T1000 (cell line): ENCODE measurements at places on chromosomes 4 and X.

DNA sequence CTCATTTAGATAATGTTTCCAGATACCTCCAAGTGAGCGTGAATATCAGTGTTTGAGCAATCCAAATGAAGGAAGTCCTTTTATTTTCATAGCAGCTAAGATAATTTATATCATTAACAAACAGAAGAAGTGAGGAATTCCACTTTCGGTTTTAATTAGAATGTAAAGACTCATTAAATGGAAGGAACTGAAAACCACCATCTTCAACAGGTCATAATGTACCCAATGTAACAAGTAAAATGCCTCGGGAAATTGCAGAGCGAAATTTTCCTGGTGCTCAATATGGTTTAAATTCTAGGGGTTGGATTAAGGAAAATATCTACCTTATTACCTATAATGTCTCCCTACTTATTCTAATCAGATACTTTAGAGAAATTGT lies 33.9 kb upstream of the SLC9A7 start:
- no peak for DNase-seq

DNA sequence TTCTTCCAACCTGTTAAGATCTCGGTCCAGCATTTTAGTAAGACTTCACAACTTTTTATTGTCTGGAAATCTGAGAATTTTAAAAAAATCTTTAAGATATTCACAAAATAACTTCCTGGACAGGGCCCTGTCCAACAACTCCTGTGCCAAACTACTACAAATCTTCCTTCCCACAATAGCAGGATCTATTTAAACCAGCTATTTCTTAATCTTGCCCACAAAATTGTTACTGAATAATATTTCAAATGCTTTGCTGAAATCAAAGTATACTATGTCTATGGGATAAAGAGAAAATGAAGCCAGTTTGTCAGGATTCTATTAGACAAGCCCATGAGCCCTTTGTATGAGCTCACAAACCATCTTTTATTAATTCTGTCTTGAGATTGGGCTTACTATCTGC lies 104.1 kb upstream of the DDIT4L start:
- no peak for DNase-seq

DNA sequence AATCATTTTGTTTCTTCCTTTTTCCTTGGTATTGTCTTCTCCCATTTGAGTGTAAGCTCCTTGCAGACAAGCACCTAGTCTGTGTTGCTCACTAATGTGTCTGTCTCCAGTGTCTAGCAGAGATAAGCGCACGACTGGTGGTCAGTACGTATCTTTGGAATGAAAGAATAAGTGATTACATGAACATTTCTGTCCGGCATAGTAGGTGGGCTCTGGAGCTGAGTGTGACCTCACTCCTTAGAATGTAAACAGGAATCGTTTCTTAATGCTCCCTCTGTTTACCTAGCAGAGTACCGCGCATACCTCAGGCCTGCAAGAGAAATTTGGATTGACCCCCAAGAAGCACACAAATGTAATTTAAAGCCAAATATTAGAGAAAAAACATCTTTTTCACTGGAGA lies 235.4 kb downstream of the MAML3 start:
- no peak for DNase-seq

DNA sequence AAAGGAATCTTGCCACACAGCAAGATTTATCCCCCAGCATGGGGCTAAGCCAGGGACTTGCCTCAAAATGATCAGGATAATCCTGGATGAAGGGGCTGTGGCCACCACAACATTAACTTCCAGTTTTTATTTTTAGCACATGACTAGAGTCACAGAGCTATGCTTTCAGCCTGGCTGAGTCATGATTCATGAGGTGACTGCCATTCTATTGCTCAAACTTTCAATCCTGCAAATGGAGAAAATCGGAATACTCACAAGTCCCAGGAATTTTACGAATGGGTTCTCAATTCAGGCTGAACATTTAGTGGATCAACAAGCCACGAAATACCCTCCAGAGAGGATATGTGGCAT lies 70.7 kb upstream of the HPGD start:
- DNase-seq = no peak

DNA sequence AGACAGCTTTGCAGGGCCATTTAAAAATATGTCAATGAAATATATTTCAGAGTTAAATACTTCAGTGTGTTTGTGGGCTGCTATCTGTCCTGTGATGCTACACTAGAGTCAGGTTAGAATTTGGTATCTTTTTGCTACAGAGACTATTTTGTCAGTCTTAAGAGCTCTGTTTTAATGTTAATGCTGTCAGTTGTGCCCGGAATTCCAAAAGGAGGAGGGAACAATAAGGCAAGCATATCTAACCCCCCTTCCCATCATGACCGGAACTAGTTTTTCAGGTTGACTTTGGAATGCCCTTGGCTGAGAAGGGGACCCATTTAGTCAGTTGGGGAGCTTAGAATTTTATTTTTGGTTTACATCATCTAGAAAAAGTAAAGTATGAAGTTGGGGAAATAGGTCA lies 34.9 kb upstream of the SLC25A4 start:
- no peak for DNase-seq

GRCh38 chr4:5387457-5387856 lies 320.9 kb downstream of the EVC2 start:
- DNase-seq = no peak

DNA sequence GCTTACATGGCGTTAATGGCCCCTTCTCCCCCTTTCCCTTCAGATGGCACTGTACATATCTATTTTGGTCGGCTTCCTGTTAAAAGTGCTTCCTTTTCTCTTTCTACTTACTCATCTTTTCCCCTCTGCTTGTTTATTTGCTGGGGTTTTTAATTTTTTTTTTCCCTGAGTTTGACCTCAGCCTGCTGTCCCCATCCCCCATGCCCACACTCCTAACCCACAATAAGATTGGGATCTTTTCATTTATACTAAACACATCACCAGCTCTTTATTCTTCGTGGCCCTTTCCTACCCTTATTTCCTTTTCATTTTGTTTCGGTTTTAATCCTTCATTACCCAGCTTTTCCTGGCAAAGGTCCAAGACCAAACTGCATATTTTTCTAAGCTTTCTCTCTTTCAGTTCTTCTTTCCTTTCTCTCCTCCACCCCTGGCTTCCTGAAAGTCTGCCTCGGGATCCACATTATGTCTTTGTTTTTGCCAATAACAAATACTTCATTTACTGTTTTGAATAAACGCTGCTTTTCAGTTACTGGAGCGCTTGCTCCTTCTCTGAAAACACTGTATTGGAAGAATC lies 152.0 kb upstream of the USP9X start:
- no peak for DNase-seq

DNA sequence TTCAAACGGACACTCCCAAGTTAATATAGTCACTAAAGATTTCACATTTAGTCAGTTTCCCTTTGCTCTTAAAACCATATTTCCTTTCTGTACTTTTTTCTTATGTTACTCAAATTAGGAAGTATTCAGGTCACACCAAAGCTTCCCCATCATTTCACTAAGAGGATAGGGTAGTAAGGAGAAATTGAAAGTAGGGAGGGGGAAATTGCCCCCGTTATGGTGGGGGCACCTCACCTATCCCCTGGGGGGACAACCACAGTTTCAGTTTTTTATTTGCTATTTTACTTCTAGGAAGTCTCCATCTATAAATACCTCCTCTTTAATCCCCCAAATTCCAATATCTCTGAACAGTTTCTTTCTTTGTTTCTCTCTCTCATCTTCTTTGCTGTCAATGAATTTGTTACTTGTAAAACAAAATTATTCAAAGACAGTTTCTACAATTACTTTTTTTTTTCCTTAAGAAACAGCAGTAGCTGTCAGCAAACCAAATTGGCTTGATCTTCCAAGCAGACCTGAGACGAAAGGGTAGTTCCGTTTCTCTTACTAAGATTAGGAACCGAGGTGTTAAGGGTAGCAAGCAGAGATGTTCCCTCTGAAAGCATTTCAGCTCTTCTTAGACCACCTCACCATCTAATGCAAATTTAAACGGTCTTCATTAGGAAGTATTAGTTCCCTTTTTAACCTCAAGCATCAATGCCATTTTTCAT lies 160.2 kb upstream of the KLF3 start:
- no peak for DNase-seq

- no peak for DNase-seq
These were observed 35.3 kb downstream of the CD99L2 start for GRCh38 chrX:150863191-150863590.

- DNase-seq = no peak
These were observed 334.9 kb downstream of the HNRNPD start for GRCh38 chr4:82038936-82039335.

- no peak for DNase-seq
These were observed 13.8 kb upstream of the SLC2A9 start for GRCh38 chr4:10035130-10035529.

DNA sequence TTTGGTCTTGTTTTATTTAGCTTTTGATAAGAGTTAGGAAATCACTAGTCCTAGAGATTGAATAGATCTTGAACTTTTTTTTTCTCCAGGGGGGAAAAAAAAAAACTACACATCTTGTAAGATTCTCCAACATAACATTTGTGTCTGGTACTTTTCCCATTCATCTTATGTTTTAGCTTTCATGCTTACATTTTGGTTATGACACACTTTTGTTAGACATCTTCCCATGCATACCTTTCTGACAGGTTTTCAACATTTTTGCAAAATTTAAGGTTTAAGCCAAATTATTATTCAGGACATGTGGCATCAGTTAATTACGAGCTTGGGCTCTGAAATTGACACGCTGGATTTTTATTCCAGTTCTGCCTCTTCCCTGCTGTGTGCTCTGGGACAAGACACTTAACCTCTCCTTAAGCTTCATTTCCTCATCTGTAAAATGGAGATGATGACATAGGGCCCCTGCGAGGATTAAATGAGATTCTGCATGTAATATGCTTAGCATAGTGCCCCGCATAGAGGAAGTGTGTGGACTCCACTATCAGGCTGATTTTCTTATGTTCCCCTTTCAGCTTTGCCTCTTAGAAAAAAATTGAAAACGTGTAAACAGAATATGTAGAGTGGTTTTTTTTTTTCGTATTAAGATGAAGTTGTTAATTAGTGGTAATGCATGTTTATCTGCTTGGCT lies 5.3 kb downstream of the KIT start:
- DNase-seq = no peak

DNA sequence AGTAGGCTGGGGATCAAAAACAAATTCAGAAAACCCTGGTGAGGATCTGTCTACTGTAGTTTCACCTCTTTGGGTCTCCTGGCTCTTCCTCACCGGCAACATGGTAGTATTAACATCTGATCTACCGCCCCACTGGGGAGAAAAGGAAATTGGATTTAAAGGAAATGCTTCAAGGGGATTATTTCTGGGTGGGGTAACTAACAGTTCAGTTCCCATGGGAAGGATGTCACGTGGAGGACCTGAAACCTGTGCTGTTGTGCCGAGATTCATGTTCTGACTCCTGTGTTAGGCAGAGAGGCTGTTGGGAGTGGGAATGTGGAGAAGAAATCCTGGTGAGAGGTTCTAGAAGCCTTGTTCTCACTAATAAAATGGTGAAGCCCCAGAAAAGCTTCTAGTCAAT lies 254.4 kb downstream of the BCOR start:
- DNase-seq = no peak

DNA sequence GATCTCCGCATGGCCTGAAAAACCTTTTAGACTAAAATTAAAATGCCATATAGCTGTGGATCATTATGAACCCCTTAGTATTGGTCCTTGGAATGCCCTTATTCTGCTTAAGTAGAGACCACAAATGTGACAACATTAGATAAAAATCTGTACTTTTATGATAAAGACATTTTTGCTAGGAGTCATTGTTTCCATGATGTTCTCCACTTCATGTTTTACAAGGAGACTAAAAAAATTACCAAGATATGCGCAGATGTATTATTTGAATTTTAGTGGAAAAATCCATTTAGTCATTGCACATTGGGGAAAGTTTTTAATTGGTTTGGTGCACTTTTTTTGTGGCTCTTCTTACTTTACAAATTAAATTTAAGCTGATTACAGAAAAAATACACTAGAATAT lies 85.1 kb upstream of the HPRT1 start:
- no peak for DNase-seq

DNA sequence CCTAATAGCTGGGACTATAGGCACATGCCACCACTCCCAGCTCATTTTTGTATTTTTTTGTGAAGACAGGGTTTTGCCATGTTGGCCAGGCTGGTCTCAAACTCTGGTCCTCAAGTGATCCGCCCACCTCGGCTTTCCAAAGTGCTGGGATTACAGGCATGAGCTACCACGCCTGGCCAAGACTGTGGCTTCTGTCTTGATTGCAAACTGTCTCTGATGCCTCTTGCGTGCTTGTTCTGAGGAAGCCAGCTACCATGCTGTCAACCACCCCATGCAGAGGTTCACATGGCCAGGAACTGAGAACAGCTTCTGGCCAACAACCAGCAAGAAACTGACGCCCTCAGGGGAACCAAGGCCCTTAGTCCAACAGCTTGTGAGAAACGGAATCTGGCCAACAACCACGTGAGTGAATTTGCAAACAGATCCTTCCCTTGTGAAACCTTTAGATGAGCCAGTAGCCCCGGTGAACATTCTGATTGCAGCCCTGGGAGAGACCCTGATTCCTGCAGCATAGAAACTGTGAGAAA lies 71.2 kb downstream of the SUPT20HL2 start:
- DNase-seq = no peak

GRCh38 chr4:4578981-4579380 lies 37.1 kb upstream of the STX18 start:
- no peak for DNase-seq

DNA sequence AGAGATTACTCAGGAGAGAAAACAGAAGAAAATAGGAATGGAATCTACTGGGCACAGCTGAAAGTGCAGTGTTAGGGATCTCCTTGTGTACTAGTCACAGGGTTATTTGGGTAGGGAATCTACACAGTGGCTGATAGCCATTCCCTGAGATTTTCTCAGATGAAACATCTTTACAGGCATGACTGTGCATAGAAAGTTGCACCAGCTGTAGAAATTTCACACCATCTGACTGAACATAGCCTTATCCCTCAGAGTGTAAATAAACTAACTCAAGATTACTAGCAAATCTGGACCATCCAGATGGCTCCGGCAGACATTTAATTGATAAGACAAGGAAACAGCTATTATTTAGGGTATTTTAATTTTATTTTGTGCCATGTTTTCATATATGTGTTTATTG lies 2053.5 kb upstream of the TENM3 start:
- no peak for DNase-seq

GRCh38 chr4:91434631-91435030 lies 869.1 kb upstream of the GRID2 start:
- no peak for DNase-seq

DNA sequence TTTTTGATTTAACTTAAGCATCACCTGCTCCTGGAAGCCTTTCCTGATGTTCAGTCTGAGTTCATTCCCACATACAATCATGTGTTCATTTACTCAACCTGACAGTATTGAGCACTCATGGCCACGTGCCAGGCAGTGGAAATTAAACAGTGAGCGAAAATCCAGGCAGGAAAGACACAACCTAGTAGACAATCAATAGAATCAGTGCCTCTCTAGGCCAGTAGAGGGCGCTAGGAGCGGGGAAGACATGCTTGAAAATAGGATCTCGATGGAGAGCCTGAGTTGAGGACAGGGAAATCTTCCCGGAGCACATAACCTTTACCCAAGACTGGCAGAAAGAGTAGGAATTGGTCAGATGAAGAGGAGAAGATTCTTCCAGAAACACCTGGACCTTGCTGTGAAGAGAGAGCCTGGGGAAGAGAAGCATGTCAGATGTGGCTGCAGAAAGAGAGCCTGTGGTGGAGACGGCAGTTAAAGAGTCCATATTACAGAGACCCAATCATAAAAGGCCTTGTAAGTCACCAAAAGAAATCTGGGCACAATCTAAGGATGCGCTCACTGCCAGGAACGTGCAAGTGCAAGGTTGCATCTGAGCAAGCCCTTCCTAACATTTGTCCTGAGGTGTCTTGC lies 103.5 kb downstream of the LDB2 start:
- DNase-seq = no peak

- no peak for DNase-seq
These were observed 56.5 kb upstream of the ANKRD17 start for GRCh38 chr4:73315091-73315490.
